Activated naive CD8-positive, alpha-beta T cell treated with anti-CD3 and anti-CD28 coated beads for 36 hours (primary cell): ENCODE measurements at places on chromosomes 1 and 21.

DNA sequence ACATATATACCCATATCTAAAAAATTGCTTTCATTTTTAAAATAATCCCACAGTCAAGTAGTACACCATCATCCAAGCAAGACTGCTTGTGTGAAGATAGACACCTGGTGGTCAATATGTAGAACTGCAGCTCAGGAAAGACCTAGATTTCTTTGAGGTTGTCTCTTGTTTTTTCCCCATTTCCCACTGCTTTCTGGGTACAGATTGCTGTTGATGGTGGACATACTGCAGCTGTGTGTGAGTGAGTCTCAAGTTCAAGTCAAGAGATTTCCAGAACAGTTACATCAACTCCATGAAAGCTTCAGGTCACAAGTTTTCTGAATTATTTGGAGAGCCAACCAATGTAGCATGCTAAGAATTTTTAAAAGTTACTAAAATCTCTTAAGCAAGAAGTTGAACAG, 306.4 kb downstream of the DUSP10 start:
- no peak for DNase-seq

DNA sequence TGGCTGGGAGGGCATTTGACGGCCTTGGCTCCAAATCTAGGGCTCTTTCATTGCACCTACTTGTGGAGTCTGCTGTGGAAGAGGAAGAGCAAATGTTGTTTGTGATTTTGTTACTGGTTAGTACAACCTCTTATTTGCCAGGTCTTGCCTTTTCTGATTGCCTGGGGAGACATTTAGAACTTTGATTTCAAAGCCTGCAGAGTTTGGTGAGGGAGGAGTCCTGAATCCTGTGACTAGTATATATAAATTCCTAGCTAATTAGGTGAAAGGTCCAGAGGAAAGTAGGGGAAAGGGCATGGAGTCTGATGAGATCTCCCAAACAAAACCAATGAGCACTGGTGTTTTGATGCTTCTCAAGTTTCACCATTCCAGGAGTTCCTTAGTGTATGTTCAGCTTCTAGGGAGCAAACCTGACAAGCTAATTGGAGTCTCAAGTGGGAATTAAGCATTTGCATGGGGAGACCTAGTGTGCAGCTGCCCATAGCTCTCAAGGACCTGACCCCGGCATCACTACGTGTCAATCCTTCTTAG, 5.1 kb upstream of the HMGCS2 start:
- DNase-seq = no peak

DNA sequence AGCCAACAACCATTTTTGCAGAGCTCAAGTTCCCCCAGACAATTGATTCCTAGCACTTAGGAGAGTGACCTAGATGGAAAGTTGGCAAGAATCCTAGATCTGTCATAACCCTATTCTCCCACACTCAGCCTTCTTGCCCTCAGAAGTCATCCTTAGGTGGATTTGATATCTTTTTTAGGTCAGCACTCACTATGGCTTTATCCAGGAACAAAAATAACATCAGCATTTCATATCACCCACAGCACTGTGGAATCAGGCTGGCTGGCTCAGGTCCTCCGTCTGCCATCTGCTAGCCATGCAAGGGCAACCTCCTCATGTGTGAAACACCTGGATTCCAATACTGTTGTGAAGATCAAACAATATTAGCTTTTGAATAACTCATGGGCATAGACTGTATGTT, 6.0 kb downstream of the DPT start:
- DNase-seq = no peak

DNA sequence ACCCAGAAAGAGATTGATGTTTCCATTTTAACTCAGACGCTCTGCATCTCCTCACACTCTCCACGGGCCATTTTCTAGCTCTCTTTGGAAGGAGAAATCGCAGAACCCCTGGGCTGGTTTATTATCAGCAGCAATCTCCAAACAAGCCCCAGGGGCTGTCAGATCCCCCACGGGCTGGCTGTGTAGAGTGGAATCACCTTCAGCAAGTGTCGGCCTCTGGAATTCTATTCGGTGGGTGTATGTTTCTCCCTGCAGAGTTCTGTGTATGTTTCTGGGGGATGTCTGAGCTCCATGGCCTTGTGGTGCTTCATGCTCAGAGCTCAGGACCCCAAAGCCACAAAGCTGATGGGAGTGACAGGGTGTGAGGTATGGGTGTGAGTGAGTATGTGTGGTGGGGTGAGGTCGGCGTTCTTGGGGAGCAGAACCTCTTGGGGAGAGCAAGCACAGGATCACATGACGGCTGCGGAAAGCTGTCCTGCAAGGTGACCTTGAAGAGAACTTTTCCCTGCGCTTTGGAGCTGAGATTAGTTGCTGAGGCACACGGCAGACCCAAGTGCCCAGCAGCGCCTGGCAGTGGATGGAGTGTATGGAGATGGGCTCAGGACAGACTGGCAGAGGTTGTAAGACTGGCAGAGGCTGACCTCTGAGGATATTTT, 489 bp downstream of the ACOT11 start:
- DNase-seq = no peak
